Cerebellum (tissue), 4 donors: ENCODE measurements at places on chromosomes 12 and 14. TPM values are rescaled to one million over a fixed set of nuclear protein-coding genes. Genes with fewer than 3 reads are reported as not detected.

NPC2 gene
- 23.4 TPM for total RNA-seq

NTF3 gene
- 17.1 TPM for total RNA-seq

GRCh38 chr12:53486736-53487487 lies 12.3 kb downstream of the MAP3K12 start:
- no peak for DNase-seq

PMCH gene
- not detected for total RNA-seq

MVK gene
- total RNA-seq = 14.8 TPM

- no peak for DNase-seq
These were observed 337.9 kb downstream of the AACS start for GRCh38 chr12:125402874-125403789.

KRT71 gene
- 0.18 TPM for total RNA-seq

GRCh38 chr12:31324845-31325523 lies 966 bp downstream of the SINHCAF start:
- DNase-seq = peak; percentile 40

- no peak for DNase-seq
These were observed 735.3 kb downstream of the DIO2 start for GRCh38 chr14:79475887-79476532.

DNA sequence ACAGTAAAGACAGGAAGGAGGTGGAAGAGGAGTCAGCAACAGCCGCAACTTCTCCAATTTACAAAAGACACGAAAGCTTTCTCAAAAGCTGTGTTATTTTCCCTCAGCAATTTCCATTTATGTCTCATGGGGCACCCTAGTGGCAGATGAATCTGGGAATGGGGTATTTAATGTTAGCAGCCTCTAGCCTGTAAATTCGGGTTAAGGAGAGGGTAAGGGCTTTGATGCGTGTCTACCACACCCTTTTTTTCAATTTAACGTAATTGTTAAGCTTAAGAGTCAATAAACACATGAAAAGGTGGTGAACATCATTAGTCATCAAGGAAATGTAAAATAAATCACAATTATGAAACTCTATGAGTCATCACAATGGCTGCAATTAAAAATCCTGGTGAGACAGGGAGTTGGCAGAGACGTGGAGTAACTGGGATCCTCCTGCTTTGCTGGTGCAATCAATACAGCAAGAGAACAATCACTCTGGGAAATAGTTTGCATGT lies 986.4 kb downstream of the AACS start:
- DNase-seq = no peak

TMEM117 gene
- total RNA-seq = 18.5 TPM

DNA sequence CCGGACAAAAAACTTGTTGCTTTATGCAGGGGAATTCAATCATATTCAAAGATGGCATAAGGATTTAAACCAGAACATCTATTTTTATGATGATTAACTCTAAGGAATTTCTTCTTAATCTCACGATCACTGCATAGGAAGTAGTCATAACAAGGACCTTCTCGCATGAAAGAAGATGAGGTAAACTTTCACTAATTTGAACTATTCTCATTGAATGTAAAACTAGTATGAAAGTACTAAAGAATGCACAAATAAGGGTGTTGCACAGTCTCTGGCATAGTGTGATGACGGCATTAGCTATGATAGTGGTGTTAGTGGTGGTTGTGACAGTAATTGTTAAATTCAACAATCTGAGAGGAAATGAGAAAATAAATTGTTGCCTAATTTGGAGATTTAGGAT lies 280.0 kb downstream of the SLC6A15 start:
- DNase-seq = no peak

DNA sequence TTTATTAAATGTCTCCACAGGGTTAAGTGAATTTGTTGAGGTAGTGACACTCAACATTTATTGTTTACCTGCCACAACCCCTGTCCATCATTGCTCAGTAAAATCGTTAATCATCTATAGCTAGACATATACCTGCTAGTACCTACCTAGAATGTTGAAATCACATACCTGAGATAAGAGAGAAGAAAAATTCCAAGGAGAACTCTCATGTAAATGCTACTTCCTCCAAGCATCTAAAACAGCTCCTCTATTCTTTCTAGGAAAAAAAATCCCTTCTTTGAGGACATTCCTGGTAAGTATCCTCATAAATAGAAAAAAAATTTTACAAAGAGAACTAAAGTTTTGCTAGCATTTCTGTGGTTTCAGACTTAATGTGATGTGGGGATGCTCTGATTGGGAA lies 325.1 kb downstream of the DAD1 start:
- no peak for DNase-seq

BORCS5 gene
- total RNA-seq = 25.7 TPM

- no peak for DNase-seq
These were observed 536 bp upstream of the WNT1 start for GRCh38 chr12:48977290-48978281.

GZMH gene
- total RNA-seq = not detected

DNA sequence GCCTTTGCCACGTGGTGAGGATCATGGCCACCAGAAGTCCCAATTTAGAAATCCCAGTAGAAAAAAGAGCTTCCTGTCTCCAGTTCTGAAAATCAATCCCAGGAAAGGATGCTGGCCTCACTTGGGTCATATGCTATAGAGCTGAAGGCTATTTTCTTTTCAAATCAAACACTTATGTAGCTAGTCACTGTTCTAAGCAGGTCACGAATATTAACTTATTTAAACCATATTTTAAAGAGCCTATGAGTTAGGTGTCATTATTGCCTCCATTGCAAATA lies 97.5 kb downstream of the VCPKMT start:
- DNase-seq = no peak

- DNase-seq = no peak
These were observed 10.6 kb upstream of the TNFRSF1A start for GRCh38 chr12:6352193-6353173.

GRCh38 chr12:132007041-132007440 lies 57.3 kb downstream of the EP400 start:
- no peak for DNase-seq
